Upper lobe of left lung (tissue), 6 donors: ENCODE measurements at places on chromosomes 12 and 14.

- DNase-seq, result peak; percentile 98
Observed at GRCh38 chr14:74612350-74613021, 449 bp upstream of the LTBP2 start.

DNA sequence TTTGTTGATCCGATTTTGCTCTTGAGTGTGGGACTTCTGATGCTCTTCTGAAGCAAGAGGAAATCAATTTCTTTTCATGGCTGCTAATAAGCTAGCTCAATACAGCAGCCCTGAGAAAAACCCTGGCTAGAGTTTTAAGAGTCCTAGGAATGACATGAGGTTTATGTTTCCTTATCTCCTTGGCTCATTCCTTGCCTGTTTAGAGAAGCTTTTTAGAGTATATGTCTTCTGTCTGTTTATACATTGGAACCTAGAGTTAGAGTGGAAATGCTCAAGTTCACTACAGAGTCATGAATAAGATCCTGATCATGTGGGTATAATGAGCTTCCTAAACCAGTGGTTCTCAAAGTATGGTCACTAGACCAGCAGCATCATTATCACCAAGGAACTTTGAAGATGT, 34.5 kb downstream of the SMOC1 start:
- DNase-seq, result no peak

DNA sequence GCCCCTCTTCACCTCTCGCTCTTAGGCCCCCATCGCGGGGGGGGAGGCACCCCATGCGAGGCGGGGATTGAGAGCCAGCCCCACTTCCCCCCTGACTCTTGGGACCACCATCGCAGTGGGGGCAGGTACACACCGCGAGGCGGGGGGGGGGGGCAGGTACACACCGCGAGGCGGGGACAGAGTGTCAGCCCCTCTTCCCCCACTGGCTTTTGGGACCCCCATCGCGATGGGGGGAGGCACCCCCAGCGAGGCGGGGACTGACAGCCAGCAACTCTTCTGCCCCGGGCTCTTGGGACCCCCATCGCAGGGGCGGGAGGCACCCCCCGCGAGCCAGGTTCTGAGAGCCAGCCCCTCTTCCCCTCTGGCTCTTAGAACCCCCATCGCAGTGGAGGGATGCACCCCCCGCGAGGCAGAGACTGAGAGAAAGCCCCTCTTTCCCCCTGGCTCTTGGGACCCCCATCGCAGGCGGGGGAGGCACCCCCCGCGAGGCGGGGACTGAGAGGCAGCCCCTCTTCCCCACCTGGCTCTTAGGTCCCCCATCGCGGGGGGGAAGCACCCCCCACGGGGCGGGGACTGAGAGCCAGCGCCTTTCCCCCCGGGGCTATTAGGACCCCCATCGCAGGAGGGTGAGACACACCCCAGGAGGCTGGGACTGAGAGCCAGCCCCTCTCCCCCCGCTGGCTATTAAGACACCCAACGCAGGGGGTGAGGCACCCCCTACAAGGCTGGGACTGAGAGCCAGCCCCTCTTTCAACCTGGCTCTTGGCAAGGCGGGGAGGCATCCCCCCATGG, 196.5 kb upstream of the PZP start:
- DNase-seq, result no peak

DNA sequence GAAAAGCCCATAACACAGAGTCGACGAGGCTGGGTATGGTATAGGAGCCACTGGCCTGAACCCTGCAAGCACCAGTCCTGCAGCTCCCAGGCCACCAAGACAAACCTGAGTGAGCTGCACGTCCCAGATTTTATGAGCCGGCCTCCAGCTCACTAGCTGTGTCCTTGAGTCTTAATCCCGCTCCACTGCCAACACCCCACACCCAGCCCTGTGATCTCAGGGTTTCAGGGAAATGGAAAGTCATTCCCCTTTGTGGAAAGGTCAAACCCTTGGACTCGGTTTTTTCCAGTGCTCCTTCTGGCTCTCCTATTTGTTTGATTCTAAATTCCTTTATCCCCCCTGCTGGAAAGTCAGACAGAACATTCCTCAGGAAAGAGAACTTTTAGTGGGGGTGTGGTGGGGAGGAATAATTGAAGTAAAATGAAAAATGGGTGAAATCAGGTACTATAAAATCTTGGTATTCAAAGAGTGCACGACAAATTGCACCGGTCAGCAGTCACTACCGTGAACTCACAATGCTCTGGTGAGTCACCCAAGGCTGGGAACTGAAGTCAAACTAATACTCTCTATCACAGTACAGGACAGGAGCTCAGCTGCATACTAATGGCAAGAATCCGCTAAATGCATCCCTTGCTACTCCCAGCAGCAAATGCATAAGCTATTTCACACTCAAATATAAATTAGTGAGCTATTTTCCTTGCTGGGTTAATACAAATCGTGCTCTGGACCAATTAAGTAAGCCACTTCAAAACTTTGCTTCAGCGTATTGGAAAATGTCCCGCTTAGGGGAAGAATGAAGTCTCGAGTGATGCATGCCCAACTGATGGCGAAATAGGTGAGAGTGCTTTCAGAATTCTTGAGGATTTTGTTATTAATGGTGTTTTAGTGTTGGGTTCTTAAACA, 9.0 kb downstream of the PITPNM2 start:
- DNase-seq, result no peak

DNA sequence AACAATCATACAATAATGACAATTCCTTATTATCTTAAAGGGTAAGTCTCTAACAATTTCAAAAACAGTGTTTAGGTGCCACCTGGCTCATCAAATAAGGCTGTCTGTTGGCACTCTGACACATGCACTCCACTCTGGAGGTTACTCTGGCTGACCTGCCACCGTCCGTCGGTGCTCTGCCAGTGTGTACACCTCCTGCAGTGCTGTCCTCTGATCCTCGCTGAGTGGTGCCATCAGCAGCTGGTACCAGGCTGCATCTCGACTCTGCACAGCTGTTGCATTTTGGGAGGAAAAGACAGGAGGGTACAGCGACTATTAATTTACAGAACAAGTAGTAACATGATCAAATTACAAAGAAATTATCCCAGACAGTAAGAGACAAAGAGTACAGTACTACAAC, 63.9 kb downstream of the IPO8 start:
- no peak for DNase-seq

DNA sequence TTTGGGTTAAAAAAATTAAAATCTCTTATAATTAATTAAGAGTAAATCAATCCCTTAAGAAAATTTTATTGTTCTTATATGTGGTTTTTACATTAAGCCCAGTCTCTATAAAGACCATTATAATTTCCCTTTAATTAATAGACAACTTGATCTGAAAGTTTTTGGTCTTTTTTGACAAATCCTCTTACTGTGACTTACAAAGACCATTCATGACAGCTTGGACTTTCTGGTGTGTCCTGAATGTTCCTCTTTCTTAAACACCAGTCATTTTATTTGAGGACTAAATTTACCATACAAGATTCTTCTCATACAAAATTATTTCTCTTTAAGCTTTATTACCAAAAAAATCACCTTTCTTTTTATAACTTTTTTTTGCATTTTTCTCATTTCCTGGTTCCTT, 368.3 kb downstream of the ADGRD1 start:
- DNase-seq, result no peak

- no peak for DNase-seq
Observed at GRCh38 chr12:100326208-100326607, 30.7 kb upstream of the SLC17A8 start.

DNA sequence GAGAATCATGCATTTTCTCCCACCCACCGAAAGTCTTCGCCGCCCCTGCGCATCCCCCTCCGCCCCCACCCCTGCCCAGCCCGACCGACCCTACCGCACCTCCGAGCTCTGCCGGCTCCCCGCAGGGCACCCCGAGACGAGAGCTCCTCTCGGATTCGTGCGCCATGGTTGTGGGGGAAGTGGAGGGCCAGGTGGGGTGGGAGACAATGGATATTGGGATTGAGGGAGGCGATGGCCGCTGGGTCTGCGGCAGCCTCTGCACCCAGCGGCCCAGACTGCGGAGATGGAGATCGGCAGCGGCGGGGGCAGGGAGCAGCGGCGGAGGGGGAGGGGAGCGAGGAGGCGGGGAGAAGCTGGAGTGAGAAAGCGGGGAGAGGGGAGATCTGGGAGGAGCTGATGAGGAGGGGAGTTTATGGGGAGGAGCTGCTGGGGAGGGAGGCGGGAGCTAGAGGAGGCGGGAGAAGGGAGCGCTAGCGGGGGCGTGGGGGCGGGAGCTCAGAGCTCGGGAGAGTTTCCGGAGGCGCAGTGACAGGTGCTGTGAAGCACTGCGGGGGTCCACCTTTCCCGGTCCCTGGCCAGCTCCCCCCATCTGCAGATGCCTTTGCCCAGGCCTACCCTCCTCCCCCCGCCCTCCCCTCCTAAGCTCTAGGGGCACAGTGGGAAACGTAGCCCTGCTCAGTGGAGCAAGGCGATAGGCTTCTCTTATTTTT, at the start of gene SALL2:
TSS of gene SALL2 (minus strand) at position 385 of the 710 bp plus-strand sequence. CDS start at position 166, 219 bp downstream.
- peak; percentile 85 for DNase-seq

DNA sequence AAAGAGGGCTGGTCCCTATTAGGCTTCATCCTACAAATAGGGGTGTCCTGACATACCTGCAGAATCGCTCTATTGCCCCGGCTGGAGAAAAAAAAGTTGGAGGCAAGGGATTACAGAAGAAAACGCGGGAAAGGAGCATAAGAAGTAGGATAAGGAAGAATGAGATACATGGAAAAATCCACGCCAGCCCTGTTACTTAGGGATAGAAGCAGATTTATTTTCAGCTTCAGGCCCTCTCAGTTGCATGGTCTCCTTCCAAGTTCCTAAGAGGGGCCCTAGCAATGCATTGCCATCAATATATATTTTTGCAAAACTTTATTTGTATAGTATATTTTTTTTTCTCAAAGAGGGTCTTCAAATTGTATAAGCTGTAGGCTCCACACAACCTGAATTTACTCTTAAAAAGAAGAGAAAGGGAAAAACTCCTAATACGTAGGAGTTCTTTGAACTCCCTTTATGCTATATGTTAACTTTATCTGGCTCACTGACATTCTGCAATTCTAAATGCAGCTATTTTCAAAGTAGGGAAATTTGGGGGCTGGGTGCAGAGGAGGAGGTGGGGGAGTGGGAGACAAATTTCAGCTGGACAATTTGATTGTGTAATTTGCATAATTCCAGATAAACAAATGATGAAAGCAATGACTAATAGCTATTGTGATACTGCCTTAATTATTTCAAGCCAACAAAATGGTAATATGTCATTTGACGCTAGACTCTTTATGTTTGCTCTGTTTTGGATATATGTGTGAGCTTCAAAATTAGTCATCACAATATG, 137.7 kb upstream of the TRHDE start:
- DNase-seq, result no peak

DNA sequence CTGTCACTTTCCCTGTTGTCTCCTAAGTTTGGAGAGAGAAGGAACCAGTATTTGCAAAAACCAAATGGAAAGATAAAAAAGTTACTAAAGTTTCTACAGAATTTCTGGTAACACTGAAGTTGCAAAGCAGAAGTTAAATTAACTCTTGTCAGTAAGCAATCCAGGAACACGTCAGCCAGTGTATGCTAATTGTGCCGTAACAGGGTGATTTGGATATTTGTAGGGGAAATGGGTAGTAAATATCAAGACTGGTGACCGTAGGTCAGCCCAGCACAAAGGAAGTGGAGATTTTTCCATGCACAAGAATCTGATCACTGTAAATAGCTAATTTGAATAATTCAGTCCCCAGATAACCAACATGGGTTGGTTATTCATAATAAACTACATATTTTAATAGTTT, 2.3 kb downstream of the CDKN1B start:
- peak; percentile 40 for DNase-seq

GRCh38 chr12:48442179-48442847, 30.0 kb upstream of the ANP32D start:
- no peak for DNase-seq

DNA sequence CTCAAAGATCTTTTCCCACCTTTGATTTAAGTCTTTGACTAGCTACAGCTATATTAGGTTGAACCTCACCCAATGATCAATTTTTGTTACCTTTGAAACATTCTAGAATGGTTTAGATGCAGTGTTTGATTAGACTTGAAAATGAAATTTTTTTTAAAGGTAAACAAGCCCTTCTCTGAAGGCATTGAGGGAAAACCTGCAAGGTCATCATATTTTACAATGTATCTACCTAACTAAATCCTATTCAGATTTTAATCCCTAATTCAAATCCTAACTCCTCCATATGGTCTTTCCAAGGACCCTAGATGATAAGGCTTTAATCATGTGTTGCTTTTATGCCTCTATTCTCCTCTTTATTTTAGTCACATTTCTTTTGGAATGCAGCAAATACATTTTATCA, 95.4 kb downstream of the ALG10B start:
- no peak for DNase-seq

DNA sequence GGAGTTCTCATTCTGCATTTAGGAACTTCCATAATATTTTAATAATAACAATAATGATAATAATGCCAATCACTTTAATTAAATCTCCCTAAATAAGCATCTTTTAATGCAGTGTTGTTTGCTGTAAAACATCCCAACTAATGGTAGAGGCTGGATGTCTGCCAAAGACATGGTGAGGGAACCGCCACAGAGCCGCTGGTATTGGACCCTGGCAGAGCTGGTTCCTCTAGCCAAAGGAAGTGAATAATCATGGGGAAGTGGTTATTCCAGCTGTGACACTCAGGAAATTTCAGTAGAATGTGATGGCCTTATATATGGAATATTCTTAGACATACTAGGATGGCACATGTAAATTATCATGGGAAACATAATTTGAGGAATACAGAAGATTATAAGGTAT, 483.3 kb downstream of the ZFP36L1 start:
- DNase-seq, result no peak

DNA sequence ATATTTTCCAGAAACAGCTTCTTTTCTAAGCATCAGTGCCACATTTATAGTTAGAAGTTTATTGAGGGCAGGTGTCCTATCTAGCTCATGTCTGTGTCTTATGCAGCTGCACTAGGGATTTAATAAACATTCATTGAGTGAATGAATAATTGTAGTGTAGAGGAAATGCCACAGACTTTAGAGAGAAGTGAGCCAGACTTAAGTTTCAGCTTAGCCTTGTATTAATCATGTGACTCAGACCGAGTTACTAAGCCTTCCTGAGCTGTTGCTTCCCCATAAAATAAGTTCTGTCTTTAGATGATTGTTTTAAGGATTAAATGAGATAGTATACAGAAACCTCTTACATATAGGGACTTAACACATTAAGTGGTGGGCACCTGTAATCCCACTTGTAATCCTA, 236.1 kb upstream of the DDHD1 start:
- DNase-seq, result no peak

- no peak for DNase-seq
Observed at GRCh38 chr12:20197411-20197810, 170.9 kb upstream of the PDE3A start.

DNA sequence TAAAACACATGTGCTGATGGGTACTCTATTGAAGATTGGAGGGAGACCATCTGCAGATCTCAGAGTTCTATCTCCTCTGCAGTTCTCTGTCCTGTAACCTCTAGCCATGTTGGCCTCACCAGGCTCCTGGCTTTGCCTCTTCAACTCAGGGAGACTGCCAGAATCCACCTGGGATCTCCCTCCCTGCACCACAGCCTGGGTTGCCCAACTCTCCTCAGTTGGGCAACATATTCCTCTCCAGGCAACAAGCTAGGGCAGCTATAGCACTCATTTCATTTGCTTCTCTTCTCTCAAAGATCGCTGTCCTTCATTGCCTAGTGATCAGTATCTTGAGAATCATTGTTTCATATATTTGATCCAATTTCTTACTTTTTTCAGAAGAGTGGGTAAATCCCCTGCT, 28.8 kb downstream of the CKAP4 start:
- DNase-seq, result no peak
